D721Med (cell line): ENCODE measurements at places on chromosomes 4 and X.

GRCh38 chrX:46485897-46486296 lies 59.3 kb downstream of the ZNF674 start:
- DNase-seq, result no peak

DNA sequence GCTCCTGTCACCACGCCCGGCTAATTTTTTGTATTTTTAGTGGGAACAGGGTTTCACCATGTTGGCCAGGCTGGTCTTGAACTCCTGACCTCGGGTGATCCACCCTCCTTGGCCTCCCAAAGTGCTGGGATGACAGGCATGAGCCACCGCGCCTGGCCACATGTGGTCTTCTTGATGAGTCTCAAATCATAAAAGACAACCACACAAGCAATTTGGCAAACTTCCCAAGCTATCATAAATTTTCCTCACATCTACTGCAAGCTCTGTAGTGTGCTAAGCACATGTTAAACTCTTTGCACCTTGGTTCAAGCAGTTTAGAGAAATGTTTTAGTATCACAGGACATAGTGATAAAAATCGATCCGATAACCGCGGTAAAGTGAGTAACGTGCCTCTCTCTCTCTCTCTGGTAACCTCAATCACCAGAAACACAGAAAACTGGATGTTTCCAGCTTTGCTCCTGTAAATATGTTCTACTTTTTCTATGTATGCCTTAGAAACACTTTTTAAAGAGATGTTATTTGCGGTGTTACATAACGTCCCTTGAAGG lies 256.8 kb downstream of the DHRSX start:
- DNase-seq, result no peak

GRCh38 chr4:25767877-25768725 lies 94.7 kb downstream of the SEL1L3 start:
- no peak for DNase-seq

DNA sequence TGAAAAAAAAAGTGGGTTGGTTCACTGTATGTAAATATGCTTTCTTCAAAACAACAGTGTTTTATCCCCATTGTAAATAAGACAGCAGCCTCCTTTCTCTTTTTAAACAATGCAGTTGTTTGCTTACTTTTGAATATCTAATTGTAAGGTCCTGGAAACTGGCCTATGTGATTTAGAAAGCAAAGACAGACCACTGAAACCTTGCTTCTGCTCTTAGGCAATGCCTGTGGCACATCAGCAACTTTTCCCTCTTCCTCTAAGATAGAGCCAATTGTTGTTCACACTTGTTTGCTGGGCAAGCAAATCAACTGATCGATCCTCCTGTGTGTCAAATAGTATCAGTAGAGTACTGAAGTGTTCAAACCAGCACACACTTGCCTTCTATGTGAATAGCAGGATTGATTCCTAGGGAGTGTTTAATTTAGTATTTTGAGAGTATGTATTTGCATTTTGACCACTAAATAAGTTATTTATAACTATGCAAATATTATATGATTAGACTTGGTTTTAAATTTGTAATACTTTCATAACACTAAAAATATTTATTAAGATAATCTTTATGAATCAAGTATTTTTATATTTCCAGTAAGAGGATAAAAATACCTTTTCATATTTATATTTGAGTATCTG lies 55.4 kb upstream of the GRPR start:
- no peak for DNase-seq

DNA sequence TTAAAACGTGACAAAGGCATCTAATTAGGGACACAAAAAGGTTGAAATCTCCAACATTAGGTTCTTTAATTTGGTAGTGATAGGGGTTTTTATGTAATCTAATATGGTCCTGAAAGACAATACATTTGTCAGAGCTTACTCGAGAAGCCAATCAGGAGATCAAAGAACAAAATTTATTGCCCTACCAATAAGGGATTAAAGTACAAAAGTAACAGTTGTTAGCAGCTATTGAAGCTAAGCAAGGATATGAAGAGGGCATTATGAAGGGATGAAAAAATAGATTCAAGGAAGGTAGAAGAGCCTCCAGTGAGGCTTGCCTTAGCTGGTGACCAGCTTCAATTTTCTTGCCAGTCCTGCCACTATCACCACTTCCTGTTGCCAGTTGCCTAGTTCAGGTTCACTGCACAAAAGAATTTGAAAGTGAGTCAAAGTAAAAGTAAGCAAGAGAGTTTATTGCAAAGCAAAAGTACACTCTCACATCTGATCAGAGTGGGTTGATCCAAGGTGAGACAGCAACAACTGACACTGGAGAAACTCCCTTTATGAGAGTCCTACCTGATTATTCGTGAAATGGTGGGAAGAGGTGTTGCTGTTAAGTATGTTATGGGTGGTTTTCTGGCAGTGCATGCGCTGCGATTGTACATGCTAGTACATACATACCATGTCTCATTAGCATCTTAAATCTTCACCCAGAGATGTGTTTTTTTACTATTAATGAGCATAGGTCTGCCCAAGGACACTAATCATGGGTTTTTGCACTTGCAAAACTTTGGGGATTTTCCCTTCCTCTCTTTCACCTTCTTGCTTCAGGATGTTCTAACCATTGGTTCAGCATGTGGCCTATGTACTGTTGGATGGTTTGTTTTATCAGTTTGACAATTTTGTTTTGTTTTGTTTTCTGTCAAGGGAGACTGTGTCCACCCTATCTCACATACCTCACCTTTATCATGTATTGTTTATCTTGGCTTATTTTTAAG lies 263.2 kb upstream of the ITM2A start:
- DNase-seq, result no peak

- DNase-seq, result no peak
These were observed 322.7 kb downstream of the PDHA2 start for GRCh38 chr4:96162636-96163035.

- no peak for DNase-seq
These were observed 109.1 kb upstream of the SLC4A4 start for GRCh38 chr4:71229477-71230270.

- DNase-seq, result no peak
These were observed 738.3 kb downstream of the STPG2 start for GRCh38 chr4:97404876-97405523.

DNA sequence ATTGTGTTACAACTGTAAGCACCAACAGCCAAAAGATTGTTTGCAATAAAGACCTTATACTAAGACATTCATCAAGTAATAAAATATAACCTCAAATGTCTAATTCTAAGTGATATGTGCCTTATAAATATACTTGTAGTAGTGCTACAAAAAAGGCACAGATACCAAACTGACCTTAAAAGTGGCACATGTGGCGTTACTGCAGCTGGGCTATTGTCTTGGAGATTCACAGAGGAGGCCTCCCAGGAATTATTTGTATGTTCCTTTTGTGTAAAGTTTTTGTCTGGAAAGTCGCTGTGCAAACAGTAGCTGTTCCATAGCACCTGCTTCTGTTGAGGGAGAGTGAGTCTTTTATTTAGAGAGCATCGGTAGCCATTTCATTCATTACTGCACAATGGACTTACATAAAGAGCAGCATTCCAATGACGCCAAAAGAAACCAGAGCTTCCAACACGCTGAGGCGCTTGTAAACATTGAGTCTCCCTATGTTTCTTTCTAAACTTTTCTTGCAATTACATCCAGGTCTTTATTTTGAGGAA lies 143.7 kb downstream of the RPA4 start:
- DNase-seq, result no peak

GRCh38 chr4:28226962-28227361 lies 1366.3 kb downstream of the STIM2 start:
- DNase-seq, result no peak

DNA sequence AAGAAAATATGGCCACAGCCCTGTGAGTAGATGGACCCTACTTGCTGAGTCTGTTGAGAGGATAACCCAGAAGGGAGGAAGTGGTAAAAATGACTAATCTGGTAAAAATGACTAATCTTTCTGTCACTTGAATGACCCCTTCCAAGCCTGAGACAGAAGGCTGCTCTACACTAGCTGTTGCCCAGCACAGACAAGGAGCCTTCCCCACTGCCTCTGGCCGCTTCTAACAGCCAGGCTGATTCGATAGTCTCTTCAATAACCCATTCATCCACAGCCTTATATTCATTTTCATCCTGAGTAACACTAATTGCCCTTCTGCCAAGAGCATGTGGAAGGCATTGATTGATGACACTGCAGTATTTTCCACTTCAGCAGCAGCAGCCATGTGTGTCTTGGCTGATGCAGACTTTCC lies 18.4 kb downstream of the MAGEB17 start:
- no peak for DNase-seq
